ENCODE measurements at places on chromosomes 13 and 19.
A peak's percentile ranks its signal among the peaks of the same experiment; 100 is the strongest.

DNA sequence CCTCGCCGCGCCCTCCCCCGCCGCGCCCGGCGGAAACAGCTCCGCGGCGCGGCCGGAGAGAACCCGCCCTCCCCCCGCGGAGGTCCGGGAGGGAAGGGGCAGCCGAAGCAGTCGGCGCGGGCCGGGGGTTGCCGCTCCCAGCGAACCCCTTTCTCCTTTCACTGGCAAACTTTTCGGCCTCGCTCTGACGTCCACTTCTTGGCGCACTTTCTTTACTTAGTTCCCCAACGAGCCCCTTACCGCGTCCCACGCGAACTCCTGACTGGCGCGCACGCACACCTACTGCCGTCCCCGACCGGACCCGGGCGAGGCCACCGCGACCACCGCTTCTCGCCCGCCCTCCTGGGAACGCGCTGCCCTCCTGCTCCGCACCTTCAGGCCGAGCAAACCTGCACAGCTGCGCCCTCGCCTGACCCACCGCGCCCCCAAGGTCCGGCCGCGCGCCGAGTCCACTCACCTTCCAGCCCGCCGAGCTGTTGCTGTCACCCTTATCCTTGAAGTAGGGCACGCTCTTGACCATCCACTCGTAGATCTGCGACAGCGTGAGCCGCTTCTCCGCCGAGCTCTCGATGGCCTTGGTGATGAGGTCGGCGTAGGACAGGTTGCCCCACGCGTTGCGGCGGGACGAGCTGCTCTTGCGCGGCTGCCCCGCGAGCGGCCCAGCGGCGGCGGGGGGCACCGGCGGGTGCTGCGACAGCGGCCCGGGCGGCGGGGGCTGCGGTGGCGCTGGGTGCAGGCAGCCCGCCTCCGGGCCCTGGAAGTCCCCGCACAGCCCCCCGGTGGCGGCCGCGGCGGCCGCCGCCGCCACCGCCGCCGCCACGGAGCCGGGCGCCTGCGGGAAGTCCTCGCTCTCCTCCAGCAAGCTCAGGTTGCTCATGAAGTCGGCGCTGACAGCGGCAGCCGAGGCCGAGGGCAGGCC lies 1.1 kb downstream of the FOXO1 start:
- DNase-seq: peak; percentile 62

DNA sequence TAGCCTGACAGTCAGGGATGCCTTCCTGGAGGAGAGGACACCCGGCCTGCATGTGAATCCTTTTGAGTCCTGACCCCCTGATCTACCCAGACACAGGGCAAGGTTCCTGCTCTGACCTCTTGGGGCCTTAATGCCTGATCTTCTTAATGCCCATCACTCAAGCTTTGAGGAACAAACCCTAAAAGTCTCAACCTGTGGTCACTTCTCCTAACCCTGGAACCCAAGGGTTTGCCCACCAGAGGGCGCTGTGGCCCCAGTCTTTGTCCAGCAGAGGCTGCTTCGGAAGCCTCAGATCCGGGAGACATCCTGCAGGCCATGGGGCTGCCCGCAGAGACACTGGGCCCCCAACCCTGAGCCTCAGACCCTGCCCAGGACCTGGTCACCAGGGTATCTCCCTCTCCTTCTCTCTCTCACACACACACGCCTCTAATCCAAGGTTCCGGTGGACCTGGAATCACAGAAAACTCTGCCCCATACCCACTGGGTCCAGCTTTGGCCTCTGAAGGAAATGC lies 9.8 kb upstream of the DPF1 start:
- DNase-seq: peak; percentile 81

DNA sequence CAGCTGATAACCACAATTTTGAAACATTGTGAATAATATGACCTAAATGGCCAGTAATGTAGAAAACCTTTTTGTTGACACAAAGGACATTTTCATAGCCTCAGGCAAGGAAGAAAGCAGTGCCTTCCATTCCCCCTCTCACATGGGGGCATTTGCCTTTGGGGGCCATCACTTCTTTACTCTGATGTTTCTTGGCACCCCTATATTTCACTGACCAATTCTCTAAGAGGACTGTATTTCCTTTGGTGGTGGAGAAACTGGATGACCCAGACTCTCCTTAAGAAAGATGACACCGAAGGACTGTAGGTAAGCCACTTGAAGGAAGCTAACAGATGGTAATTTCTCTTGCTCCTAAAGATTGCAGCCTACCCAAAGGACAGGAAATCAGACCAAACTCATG lies 254.6 kb downstream of the DCLK1 start:
- DNase-seq: no peak

- peak; percentile 22 for DNase-seq
Measured at GRCh38 chr19:46218160-46218559, 11.4 kb upstream of the IGFL1 start.

DNA sequence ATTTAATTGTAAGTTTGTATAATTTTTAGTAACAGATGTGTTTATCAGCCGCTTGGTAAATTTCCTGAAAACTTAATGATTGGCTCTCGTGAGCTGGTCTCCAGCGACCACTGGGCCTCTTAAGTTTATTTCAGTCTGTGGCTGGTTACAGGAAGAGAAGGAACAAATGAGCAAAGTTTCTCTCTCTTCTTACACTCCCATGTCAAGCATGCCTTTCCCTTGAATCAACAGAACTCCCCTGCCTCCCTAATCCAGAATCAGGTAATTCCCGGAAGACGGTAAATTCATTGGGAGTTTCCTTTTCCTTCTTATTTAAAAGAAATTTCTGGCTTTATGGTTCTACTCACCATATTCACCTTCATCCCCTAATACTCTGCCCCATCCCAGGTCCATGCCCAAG lies 52.5 kb upstream of the POMP start:
- DNase-seq: no peak

DNA sequence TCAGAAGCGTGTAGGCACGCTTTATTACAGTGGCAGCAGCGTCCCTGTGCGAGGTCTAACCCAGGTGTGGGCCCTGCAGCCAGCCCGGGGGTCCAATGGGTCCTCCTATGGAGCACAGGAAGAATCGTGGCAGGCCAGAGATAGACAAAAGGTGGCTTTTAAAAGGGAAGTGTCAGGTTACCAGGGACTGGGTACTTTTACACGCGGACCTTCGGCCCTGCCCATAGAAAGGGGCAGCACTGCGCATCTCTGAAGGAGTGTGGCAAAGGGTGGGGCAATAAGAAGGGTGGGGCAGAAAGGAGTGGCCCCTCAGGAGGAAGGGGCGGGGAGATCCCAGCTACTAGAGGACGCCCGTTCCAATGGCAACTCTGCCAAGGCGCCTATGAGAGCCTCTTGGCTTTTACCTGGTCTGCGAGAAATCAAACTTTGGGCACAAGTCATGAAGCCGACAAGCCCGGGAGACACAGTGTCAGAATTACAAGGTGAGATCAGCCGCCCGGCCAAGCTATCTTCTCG lies 1419.8 kb downstream of the UQCRFS1 start:
- DNase-seq: peak; percentile 73

DNA sequence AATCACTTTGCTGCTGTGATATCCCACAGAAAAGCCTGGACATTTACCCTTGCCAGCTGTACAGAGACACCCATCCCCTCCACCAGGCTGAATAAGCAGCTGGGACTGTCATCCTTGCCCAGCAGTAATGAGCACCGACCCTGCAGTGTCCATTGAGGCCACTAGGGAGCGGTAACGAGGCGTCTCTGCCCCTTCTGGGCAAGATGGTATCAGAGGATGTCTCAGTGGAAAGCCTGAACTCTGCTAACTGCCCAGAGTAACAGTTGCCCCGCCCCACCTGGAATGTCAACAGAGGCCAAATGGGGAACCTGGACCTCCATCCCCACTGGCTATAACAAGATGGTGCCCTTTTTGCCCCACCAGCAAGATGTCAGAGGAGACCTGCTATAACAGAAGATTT lies 22.8 kb upstream of the CEACAM20 start:
- peak; percentile 2 for DNase-seq

DNA sequence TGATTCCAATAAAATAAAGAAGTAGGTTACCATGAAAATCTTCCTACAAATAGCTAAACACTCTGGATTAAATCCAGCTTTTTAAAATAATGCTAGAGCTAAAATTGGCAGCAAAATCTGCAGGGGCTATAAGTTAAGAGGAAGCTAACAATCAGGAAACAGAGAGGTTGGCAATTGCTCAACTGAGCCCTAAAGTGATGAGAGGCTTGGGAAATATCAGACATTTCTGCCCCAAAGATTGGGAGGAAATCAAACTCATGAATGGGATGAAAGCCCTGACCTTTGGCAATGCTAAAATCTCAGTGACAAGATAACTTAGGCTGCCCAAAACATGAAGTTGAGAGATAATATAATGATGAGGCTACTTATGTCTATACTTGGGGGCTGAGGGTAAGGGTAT lies 1437.9 kb downstream of the EFNB2 start:
- no peak for DNase-seq

GRCh38 chr19:50932690-50933083 lies 20.2 kb downstream of the KLK5 start:
- DNase-seq: no peak

DNA sequence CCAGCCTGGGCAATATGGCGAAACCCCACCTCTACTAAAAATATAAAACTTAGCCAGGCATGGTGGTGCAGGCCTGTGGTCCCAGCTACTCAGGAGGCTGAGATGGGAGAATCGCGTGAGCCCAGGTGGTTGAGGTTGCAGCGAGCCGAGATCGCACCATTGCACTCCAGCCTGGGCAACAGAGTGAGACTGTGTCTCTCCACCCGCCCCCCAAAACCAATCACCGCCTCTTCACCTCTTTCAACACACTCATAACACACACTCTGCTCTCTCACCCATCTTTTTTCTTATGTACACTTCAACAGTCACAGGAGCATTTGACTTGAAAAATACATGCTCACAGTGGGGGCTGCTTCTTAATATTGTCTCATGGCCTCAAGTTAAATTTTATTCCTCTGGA lies 76.8 kb downstream of the ESD start:
- DNase-seq: no peak

GRCh38 chr13:79194272-79194671 lies 211.8 kb downstream of the RBM26 start:
- peak; percentile 4 for DNase-seq

GRCh38 chr19:3661284-3662238 lies 35.0 kb upstream of the CACTIN start:
- no peak for DNase-seq

DNA sequence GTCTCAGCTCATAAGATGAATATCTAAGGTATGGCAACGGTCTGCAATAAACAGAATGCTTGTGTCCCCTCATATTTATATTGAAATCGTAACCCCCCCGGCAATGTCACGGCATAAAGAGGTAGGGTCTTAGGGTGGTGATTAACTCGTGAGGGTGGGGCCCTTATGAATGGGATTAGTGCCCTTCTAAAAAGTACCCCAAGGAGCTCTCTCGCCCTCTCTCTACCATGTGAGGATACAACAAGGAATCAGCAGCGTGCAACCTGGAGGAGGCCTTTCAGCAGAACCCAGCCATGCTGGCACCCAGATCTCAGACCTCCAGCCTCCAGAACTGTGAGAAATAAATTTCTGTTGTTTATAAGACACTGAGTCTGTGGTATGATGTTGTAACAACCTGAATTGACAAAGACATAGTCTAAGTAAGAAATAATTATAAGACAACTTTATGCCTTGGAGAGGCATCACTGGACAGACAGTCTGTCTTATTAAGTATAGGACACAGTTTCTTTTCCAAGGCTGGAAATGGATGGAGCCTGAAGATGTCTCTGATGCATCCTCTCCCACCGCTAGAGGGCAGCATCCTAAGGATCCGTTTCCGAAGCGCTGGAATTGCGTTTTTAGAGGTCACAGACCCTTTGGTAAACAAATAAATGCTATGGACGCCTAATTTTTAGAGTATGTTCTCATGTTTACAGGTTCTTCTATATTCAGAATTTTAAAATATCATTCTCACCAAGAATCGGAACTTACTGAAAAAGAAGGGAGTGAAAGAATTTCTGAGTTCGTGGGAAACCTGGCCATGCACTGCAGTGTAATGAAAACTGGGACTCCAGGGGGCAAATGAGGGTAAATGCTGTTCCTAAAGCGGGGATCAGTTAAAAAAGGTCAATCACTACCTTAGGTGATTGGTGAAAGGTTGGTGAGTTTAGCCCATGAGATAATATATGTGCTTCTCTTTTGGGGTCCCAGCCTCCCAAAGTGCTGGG lies 13.3 kb upstream of the LEUTX start:
- peak; percentile 68 for DNase-seq

GRCh38 chr13:45538382-45538781 lies 73.6 kb downstream of the COG3 start:
- DNase-seq: no peak

DNA sequence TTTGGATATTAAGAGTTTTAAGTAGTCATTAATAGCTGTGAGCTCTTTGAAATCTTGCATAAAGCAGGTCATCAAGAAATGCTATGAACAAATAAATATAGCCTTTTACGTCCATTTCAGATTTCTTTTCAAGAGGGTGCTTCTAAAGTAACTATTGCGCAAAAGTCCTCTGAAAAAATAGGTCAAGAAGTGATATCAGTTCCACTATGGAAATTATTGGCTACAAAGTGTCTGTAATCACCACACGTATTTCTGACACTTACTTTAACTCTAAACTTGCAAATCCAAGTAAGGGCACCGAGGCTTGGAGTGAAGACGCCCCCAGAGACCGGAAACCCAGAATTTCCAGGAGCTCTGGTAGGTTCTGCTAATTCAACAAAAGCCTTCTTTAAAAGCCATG lies 44.9 kb upstream of the STARD13 start:
- DNase-seq: no peak

- peak; percentile 87 for DNase-seq
Measured at GRCh38 chr19:38263689-38264485, 486 bp upstream of the SPINT2 start.

GRCh38 chr19:13669780-13670355 lies 94.5 kb upstream of the MRI1 start:
- no peak for DNase-seq

GRCh38 chr19:49546825-49547565 lies 19.2 kb downstream of the RCN3 start:
- peak; percentile 79 for DNase-seq

DNA sequence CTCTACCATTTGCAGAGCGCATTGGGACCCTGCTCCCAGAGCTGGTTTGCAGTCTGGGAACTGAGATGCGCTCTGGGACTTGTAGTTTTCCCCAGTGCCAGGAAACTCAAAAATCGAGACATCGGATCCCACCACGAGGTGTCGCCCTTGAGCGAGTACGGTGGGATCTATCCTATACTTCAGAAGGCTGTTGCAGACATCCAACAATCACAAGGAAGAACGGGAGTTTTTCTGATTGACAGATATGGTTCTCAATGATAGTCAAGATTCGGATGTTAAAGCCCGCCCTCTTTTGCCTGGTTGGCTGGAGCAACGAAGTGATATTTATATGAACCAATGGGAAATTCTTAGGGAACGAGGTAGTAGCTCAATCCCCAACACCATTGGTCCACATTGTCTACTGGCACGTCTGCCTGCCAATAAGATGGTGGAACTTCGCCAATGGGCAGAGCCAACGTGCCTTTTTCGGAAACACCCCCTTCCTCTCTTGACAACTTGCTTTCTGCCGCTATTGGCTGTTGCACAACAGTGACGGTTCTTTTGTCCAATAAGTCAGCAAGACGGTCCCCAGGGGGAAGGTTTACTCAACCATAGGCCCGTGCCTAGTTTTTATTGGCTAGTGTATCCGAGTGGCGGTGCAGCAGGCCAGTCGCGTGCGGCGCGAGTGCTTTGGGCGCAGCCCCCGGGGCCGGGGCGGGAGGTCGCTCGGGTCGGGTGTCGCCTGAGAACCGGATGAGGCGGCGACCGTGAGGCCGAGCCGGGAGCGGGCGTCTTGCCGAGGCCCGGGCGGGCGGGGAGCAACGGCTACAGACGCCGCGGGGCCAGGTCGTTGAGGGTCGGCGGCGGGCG lies at the start of gene DNM2:
Gene DNM2, plus strand, starts transcription at position 724 of the 849 bp plus-strand sequence. CDS start 164 bp downstream, outside the sequence.
- peak; percentile 98 for DNase-seq

- DNase-seq: no peak
Measured at GRCh38 chr19:33279430-33280350, 22.6 kb downstream of the CEBPA start.

GRCh38 chr19:14381689-14382474 lies 638 bp downstream of the ADGRE5 start:
- peak; percentile 80 for DNase-seq

GRCh38 chr13:113582841-113583631 lies 1.5 kb upstream of the TFDP1 start:
- DNase-seq: no peak

All from CD4-positive, alpha-beta T cell treated with Interleukin-17A for 4 hours (primary cell).